Mesenteric fat pad (tissue), 1 donor: ENCODE measurements at places on chromosomes 11 and 22.

DNA sequence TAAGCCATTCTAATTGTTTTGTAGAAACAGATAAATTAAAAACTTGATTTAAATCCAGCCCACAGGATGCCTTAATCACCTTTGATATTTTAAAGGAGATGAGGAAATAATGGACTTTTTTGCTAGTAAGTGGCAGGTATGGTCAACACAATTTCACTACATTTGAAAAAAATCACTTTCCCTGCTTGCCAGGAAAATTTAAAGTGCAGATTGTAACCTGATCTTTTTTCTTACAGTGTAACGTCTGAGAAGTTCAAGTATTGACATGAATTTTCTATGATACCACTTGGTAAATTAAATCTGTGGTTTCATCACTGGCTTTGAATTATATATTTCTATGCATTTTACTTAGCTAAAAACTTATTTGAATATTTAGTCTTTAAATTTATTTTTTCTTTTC is 65.3 kb downstream of the ARHGEF12 start:
- DNase-seq, result no peak

- DNase-seq, result no peak
These were observed 4.6 kb downstream of the PICALM start for GRCh38 chr11:86064220-86064803.

GRCh38 chr22:46587061-46587460 is 33.1 kb upstream of the GRAMD4 start:
- DNase-seq, result no peak

- DNase-seq, result no peak
These were observed 7.0 kb upstream of the P2RY2 start for GRCh38 chr11:73210916-73211667.

DNA sequence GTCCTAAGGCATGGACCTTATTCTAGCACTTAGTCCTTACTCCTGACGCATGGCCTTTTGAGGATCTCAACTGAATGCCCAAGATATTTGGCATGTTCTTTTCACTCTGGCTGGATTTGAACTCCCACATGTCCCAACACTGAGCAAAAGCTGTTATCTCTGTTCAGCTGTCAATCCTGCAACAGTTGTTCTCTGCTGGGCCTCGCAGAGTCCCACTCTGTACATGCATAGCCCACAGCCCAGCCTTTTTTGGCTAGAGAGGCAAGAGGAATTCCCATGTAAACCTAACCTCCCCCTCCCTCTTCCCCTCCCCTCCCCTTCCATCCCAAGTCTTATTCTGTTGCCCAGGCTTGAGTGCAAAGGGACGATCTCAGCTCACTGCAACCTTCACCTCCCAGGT is 21.8 kb upstream of the DRG1 start:
- no peak for DNase-seq

- no peak for DNase-seq
These were observed 759.8 kb upstream of the CNTN5 start for GRCh38 chr11:98260983-98261382.

GRCh38 chr11:26088391-26088790 is 243.5 kb upstream of the ANO3 start:
- no peak for DNase-seq

GRCh38 chr11:26335903-26336302 is 4.0 kb downstream of the ANO3 start:
- DNase-seq, result no peak
